Stimulated activated CD4-positive, alpha-beta T cell treated with anti-CD3 and anti-CD28 coated beads, Interleukin-4, amount 100 ng/mL, for 4 hours (primary cell): ENCODE measurements at places on chromosomes 4 and X.

GRCh38 chr4:109967798-109968520 is 55.3 kb downstream of the EGF start:
- no peak for DNase-seq

DNA sequence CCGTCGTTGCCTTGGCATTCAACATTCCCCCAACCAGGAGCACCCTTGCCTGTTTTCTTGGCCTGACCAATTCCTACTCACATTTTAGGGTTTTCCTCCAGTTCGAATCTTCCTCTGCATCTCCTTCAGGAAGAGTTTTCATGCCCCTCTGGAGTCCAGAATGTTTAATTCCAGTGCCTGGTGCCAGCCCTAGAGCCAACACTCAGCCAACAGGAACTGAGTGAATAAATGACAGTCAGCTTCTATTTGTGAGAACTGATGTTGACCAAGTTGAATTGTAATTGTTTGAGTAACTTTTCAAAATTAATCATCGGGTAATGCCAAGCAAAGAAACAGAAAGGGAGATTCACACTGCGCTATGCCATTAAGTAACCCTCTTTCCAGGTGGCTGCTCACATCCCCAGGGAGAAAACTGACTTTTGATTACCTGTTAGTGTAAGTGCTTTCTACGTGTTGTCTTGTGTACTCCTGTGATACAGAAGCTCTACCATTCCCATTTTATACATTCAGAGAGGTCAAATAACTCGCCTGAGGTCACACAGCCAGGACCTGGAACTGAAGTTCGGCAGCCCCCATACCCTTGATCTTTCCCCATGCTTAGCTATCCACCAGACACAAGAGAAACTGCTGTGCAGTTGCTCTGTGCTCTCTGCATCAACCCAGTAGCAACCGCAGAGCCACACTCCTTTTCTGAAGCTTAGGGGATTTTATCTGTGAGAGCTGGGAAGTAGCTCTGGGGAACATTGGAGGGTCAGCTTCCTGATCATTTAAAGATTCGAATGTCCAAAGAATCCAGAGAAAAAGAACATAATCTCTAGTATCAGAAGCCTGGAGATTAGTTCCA is 19.0 kb upstream of the SLC2A9 start:
- no peak for DNase-seq

GRCh38 chrX:41314204-41314603 is 19.8 kb upstream of the DDX3X start:
- no peak for DNase-seq

DNA sequence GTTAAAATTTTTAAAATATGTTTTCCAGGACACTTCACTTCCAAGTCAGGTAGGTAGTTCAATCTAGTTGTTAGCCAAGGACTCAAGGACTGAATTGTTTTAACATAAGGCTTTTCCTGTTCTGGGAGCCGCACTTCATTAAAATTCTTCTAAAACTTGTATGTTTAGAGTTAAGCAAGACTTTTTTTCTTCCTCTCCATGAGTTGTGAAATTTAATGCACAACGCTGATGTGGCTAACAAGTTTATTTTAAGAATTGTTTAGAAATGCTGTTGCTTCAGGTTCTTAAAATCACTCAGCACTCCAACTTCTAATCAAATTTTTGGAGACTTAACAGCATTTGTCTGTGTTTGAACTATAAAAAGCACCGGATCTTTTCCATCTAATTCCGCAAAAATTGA is 49.7 kb downstream of the XIAP start:
- DNase-seq = no peak

DNA sequence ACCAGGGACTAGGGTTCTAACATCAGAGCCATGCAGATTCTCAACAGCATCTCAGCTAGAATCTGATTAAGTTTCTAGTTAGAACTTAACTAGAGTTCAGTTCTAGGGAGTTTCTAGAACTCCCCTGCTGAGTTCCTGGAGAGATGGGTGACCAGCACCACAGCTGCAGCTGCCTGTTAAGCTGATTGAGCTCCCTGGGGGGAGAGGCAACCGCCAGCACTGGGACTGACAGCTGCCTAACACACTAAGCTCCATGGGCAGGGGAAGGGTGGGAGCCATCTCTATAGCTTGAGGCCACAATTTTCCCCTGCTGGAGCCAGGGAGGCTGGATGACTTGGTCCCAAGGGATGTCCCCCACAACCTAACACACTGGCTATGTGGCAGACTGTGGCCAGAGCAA is 84.2 kb downstream of the CHIC1 start:
- DNase-seq = no peak

DNA sequence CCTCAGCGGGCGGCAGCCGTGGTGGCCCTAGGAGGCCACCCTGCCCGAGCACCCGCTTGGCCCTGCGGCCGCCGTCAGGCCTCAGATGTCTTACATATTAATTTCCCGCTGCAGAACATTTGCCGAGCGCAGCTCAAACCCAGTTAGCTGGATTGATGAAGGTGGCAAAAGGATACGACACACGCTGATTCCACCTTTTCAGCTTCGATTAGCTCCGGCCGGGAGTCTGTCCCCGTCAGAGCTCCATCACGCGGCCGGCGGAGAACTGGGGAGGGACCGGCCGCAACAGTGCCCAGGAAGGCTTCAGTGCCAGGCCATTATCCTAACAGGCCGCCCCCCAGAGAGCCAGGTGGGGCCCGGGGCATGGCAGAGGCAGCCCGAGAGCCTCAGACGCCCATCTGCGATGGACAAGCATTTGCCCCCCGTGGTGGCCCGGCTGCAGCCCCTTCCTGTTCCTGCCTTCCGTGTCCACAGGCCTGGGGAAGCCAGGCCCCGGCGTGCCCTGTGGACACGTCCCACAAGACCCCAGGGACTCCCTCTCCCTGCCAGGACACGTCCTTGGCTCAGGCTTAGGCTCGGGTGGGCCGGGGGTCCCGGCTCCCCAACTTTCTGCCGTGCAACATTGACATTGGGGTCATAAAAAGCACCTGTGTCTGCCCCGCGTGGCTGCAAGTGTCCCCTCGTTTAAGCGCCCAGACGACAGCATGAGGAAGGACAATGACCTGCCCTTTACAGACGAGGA is 133.8 kb upstream of the NKX1-1 start:
- no peak for DNase-seq

DNA sequence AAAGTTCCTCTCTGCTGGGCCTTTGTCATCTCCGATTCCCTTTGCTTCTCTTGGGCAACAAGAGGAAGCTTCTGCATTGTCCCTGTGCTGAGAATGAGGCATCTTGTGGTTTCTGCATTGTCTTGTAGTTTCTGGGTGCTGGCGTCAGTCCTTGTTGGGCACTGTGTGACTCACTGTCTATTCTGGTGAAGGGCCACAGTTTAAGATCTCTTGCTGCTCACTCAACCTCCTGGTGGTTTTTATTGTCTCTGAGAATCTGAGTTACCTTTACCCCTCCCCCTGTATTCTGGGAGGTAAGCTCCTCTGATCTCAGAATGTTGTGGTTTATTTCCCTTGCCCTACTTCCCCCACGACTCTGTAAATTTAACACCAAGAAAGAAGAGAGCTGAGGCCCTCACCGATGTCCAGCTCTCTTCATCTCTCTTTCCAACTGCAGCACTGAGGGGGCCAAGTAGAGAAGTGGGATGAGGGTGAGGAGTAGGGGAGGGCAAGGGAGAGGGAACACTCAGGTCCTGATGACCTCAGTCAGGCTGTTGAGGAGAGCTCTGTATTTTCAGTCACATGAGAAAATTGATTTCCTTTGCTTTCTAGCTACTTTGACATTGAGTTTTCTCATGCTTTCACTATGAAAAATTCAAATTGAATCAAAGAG is 441.6 kb upstream of the PITX2 start:
- no peak for DNase-seq

DNA sequence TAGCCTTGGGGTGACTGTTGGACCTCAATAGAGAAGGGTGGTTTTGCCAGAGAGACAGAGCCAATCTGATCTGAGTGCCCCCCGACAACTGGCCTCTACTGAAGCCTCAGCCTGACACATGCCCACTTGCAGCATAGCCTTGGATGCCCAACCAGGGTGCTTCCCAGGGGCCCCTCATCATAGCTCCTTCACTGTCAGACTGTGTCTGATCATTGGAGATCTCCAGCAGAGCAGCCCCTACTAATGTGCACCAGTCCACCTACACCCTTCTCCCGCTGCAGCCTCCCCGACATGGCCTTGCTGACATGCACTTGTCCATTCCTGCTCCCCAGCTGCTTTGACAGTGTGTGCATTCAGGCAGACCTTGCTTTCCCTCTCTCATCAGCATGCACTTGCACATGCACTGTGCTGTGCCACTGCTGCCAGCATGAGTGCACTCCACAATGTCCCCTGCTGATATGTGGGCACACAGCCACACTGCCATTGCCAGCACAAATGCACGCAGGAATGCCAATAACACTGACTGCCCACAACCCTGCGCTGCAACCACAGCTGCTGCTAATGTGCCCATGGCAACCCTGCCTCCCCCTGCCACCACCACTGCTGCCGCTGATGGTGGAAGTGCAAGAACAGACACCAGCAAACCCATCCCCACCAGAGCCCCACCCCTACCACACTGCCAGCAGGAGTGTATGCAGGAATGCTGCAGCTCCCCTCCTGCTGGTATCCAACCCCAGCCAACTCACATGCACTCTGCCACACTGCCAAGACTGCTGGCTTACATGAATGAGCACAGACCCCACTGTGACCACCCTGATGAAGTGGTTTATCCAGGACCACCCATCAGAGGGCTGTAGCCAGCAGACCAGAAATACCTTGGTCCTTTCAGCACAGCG is 68.1 kb upstream of the ZMAT1 start:
- DNase-seq = no peak

- no peak for DNase-seq
These were observed 46.7 kb upstream of the PUDP start for GRCh38 chrX:7194606-7195005.

GRCh38 chr4:43776371-43776770 is 672.2 kb downstream of the KCTD8 start:
- DNase-seq = no peak

DNA sequence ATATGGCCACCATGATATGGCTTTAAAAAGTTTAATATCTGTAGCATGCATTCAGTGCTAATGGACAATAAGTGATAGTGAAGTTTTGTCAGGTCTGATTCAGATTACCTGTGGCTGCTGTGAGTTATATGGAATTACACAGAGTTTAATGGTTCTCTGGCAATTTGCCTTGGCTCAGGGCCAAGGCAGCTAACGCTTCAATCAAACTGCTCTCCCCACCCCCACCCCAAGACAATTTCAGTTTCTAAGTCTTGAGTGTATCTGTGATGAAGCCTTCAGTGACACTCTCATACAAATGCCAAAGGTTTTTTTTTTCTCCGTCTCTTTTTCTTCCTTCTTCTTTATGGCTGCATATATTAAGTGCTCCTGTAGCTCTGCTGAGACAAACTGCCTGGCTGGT is 106.6 kb downstream of the SHROOM4 start:
- no peak for DNase-seq

GRCh38 chr4:109295081-109295480 is 7.4 kb downstream of the COL25A1 start:
- no peak for DNase-seq

- DNase-seq = no peak
These were observed 55.3 kb upstream of the RAPGEF2 start for GRCh38 chr4:159047478-159048165.

- no peak for DNase-seq
These were observed 58.3 kb downstream of the PDHA2 start for GRCh38 chr4:95898226-95898625.

DNA sequence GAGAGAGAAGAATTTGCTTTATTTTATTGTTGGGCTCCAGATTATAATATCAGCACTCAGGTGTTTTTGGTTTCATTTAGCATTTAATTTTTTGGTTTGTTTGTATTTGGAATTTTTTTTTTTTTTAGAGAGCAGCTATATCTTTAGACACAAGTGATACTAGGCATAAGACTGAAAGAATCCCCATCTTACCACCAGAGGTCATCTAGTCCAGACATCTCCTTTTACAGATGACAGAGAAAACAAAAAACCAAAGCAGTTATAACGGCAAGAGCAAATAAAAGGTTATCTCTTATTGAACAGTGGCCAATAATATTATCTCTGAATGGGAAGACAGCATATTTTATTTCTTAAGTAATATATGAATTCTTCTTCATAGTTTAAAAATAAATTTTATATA is 22.8 kb downstream of the USP38 start:
- DNase-seq = no peak
